ENCODE measurements at places on chromosomes 3 and 15.

- H3K27me3 ChIP-seq = no peaks in the 10 kb centered on the region
- no peak for DNase-seq
- no peaks in the 10 kb centered on the region for H3K36me3 ChIP-seq
- H3K4me3 ChIP-seq = no peak overlapping the region
- H3K27ac ChIP-seq = no peak overlapping the region
- H3K4me1 ChIP-seq = no peaks in the 10 kb centered on the region
Observed at GRCh38 chr3:167450675-167451074, 23.2 kb downstream of the SERPINI2 start.

GRCh38 chr3:72584262-72584661, 264.0 kb downstream of the SHQ1 start:
- H3K27me3 ChIP-seq = no peaks in the 10 kb centered on the region
- no peak overlapping the region for H3K27ac ChIP-seq
- DNase-seq = no peak

GRCh38 chr3:141941093-141941492, 64.7 kb downstream of the ATP1B3 start:
- no peaks in the 10 kb centered on the region for H3K27me3 ChIP-seq
- no peaks in the 10 kb centered on the region for H3K36me3 ChIP-seq
- no peak for DNase-seq
- H3K4me1 ChIP-seq = no peaks in the 10 kb centered on the region

DNA sequence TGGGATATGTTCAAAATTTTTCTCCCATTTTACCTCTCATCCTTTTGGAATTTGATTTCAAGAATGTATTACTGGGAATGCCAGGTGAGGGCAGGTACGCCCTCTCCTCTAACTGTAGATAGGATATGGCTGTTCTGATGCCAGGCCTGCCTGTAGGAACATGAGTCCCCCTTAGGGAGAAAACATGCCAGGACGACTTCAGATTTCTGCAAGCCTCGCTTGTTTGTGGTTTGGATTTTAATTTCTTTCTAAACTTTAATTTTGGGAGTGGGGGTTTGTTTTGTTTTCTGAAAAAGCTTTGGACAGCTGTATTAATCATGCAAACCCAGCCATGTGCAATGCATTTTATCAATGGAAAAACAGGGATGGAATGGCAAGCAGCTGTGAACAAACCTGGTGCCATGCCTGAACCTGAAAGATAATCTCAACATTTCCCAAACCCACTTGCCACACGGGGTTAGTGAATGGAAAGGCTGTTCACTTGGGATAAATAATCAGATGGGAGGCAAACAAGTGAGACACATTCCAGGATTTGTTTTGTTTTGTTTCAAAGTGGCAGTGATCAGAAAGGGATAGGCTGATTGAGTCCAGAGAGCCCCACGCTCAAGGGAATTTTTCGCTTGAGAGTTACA, 207.6 kb downstream of the GAP43 start:
- H3K4me3 ChIP-seq = no peak overlapping the region
- no peaks in the 10 kb centered on the region for H3K36me3 ChIP-seq
- H3K27ac ChIP-seq = no peak overlapping the region
- no peak for DNase-seq

GRCh38 chr3:21894459-21895340, 143.7 kb upstream of the ZNF385D start:
- H3K27me3 ChIP-seq = no peaks in the 10 kb centered on the region
- no peaks in the 10 kb centered on the region for H3K36me3 ChIP-seq
- no peak overlapping the region for H3K27ac ChIP-seq
- DNase-seq = no peak
- no peaks in the 10 kb centered on the region for H3K4me1 ChIP-seq
- no peak overlapping the region for H3K4me3 ChIP-seq

- no peaks in the 10 kb centered on the region for H3K27me3 ChIP-seq
- H3K27ac ChIP-seq = no peak overlapping the region
- no peaks in the 10 kb centered on the region for H3K36me3 ChIP-seq
- no peaks in the 10 kb centered on the region for H3K4me1 ChIP-seq
- H3K4me3 ChIP-seq = no peak overlapping the region
Observed at GRCh38 chr3:164267053-164267452, 811.2 kb downstream of the SI start.

GRCh38 chr15:42373936-42374335, 14.6 kb downstream of the CAPN3 start:
- no peak overlapping the region for H3K27ac ChIP-seq
- H3K4me3 ChIP-seq = no peak overlapping the region
- H3K4me1 ChIP-seq = no peaks in the 10 kb centered on the region

GRCh38 chr3:45343947-45344346, 44.4 kb upstream of the LARS2 start:
- no peak for DNase-seq
- H3K27me3 ChIP-seq = no peaks in the 10 kb centered on the region
- H3K4me1 ChIP-seq = no peaks in the 10 kb centered on the region
- H3K4me3 ChIP-seq = no peak overlapping the region
- H3K36me3 ChIP-seq = no peaks in the 10 kb centered on the region
